ENCODE measurements at places on chromosomes 7 and 10. TPM values are rescaled to one million over a fixed set of nuclear protein-coding genes. Genes with fewer than 3 reads are reported as not detected.

Gene CALML3
- not detected for total RNA-seq

Gene CASTOR2
- 11.1 TPM for total RNA-seq

Gene C7orf33
- not detected for total RNA-seq

Gene SH2D4B
- total RNA-seq: not detected

Gene SAP25
- 0.34 TPM for total RNA-seq

Data from bronchus fibroblast of lung (primary cell).